ENCODE measurements at places on chromosomes 1 and 21.

- no peak for DNase-seq
Observed at GRCh38 chr1:77538956-77539518, 143.4 kb downstream of the ZZZ3 start.

- no peak for DNase-seq
Observed at GRCh38 chr1:58818075-58818474, 34.2 kb upstream of the JUN start.

DNA sequence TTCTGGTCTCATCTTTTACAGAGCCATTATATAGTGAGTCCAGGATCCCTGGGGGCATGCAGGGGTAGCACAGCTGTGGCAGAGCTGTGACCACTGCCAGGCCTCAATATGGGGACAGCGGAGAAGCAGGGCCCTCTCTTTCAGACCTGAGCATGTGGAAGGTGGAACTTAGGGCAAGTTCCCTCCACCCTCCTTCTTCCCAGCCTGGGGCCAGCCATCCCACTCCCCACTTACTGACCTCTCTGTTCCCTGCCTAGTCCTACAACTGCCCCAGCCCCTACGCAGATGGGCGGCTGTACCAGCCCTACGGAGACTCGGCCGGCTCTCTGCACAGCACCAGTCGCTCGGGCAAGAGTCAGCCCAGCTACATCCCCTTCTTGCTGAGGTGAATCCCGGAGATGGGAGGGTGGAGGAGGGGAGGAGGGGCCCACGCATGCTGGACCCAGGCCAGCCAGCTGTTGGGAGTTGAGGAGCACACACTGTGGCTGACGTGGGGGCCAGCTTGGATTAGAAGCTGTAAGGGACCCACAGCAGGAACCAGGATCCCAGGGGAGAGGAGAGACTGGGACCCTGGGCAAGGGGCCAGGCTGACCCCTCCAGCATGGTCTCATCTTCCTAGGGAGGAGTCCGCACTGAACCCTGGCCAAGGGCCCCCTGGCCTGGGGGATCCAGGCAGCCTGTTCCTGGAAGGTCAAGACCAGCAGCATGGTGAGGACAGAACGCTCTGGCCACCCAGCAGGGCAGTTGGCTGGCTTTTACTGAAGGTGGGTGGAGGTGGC lies 10.7 kb downstream of the PSRC1 start:
- no peak for DNase-seq

GRCh38 chr1:170682169-170682568 lies 18.2 kb downstream of the PRRX1 start:
- no peak for DNase-seq

DNA sequence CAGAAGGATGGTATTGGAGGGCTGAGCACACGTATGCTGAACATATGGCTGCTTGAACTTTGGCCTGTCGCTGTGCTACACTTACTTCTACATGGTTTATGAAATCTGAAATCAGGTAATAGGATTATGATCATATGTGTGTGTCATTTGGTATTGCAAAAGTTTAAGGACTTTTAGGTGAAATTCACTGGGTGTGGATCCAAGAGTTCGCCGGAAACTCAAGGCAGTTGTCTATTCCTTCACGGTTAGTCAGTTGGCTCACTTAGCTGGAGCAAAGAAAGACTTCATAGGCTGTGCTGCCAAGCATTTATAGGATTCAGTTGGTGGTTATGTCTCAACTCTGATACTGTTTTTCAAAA lies 927 bp downstream of the UAP1 start:
- DNase-seq: no peak

Measured in DMS79 treated with DMSO at 0.1 percent for 48 hours (cell line).